Cerebellum (tissue), 4 donors: ENCODE measurements at places on chromosomes 7 and 10.
A peak's percentile ranks its signal among the peaks of the same experiment; 100 is the strongest.

DNA sequence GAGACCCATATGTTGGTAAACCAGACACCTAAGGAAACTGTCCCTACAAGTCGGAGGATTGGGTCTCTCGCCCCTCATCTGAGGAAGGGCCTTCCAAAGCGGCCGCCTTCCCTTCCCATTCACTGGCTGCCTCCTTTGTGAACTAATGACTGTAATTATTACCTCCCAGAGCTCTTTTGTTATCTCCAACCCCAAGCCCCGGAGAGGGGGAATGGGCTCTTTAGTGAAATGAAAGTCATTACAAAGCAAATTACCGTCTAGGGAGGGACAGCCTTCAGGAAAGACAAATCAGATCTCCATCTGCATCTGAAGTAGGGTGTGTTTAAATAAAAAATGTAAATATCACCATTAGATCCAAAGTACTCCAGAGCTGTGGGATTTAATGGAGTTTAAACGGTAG lies 2.6 kb upstream of the GAD2 start:
- DNase-seq = no peak

- DNase-seq = no peak
These were observed 23.9 kb downstream of the NT5C3A start for GRCh38 chr7:33038639-33039038.

DNA sequence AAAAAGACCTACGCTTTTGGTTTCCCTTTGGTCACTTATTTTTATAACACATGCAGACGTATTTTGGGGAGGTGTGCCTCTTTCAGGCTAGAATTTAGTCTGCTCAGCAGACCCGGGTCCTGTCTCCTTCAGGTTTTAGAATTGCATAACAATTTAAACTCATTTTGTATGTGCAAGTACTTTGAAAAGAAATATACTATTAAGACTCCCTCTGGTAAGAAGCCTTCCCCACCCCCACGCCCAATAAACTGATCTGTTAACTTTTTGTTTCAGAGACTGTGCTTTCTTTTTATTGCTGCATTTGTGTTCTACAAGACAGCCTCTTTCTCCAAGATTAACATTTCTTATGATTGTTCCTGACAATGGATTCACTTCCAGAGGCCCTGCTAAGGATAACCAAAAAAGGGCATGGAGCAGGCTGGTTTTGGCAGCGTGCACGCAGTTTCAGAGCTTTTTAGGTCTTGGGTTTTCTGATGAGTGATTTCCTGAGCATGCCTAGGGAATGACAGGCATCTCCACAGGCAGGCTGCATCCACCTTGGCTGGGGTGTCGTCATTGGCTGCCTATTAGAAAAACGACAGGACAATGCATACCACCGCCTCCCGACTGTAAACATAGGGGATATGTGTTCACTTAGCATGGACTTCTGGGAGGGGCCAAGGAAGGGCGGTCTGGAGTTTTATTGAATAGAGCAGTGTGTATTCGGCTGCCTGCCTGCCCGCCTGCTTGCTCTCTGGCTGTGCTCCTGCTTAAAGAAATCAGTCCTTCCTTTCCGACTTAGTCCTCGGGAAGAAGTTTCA lies at the start of gene CALD1:
CALD1 (plus strand) TSS at position 694 of the 800 bp plus-strand sequence. CDS start 88,100 bp downstream, outside the sequence.
- DNase-seq = peak; percentile 50

DNA sequence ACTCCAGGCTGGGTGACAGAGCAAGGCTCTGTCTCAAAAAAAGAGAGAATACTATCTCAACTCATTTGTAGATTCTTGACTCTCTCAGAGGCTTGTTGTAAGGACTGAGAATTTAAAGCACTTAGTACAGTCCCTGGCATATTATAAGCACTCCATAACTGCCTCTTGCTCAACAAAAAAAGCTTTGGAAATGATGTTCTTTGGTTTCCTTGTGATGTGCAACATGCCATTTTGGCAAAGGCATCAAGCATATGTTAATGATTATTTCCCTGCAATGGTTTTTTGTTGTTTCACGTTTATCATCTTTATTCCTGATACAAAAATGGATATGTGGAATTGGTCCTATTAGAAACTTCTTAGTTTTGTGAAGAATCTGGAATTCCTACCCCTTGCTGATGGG lies 15.7 kb downstream of the NOLC1 start:
- DNase-seq = no peak

GRCh38 chr10:21208666-21209316 lies 311.7 kb upstream of the NEBL start:
- DNase-seq = no peak

GRCh38 chr7:108049962-108050361 lies 47.0 kb upstream of the LAMB1 start:
- DNase-seq = no peak

- no peak for DNase-seq
These were observed 7.2 kb downstream of the HOXA13 start for GRCh38 chr7:27192546-27193334.

DNA sequence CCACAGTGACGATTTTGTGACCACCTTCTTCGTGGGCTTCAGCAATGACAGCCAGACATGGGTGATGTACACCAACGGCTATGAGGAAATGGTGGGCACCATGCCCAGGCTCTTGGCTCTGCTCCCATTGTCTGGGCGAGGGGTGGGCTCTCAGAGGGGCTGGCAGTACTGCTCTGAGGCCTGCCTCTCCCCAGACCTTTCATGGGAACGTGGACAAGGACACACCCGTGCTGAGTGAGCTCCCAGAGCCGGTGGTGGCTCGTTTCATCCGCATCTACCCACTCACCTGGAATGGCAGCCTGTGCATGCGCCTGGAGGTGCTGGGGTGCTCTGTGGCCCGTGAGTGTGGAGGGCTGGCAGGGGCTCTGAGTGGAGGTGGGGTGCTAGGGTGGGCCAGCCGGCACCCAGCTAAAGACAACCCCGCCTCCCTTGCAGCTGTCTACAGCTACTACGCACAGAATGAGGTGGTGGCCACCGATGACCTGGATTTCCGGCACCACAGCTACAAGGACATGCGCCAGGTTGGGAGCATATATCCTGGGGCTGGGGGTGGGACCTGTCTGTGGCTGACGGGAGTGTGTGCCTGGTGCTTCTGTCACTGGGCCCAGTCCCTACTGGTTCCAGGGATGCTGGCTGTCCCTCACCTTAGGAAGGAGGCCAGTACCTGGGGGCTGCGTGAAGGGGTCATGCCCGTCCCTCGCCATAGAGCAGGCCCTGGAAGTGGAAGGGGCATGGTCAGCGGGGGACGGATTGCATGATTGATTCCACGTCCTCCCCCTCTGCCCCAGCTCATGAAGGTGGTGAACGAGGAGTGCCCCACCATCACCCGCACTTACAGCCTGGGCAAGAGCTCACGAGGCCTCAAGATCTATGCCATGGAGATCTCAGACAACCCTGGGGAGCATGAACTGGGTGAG lies 6.8 kb downstream of the AEBP1 start:
- DNase-seq = no peak

DNA sequence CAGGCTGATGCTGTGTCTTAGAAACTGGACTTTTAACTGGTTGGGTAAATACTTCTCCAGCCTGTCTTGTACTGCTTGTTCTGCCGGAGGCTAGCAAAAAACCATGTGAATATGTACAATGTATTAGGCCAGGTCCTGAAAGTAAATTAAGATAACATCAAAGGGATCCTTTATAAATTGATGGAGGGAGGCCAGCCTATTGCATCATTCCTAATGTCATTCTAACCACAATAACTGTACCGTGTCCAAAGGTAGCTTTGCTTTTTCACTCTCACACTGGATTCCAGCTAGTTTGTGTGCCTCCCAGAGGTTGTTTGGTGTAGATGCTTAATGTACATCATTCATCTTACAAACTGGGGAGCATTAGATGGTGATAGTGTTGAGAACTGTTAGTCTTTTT lies 91.2 kb upstream of the SEM1 start:
- DNase-seq = no peak
